ENCODE measurements at places on chromosomes 5 and 9. TPM values are rescaled to one million over a fixed set of nuclear protein-coding genes. Genes with fewer than 3 reads are reported as not detected.

GRCh38 chr9:20872340-20872977, 159.0 kb downstream of the HACD4 start:
- no peaks in the 10 kb centered on the region for H3K27me3 ChIP-seq
- no peak for DNase-seq
- no peak overlapping the region for H3K4me3 ChIP-seq
- H3K27ac ChIP-seq, result no peak overlapping the region
- no peaks in the 10 kb centered on the region for H3K36me3 ChIP-seq

TMEM215 gene
- total RNA-seq, result 0.75 TPM

DNA sequence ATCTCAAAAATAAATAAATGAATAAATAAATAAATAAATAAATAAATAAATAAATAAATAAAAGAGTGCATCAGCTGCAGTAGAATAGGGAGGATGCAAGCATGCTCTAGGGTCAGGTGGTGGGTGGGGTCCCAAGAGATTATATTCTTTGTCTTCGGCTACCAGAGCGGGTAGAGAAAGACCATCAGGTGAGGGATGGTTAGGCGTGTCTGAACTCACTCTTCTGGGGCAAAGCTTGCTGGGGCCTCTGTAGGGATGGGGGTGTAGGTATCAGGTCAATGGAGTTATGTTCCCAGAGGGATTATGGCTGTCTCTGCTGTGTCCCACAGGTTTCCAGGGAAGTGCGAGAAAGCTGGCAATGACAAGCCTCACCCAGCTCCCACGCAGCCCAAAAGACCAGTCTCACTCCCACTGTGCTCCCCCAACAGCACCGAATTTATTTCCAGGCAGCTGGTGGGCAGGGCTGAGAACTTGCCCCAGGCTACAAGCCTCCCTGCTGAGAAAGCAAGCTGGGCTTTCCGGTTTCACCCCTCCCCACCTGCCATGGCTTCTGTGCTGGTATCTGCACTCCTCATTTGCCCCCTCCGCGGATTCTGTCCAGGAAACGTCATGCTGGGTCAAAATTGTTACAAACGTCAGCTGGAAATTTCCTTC, 180.8 kb downstream of the LURAP1L start:
- no peaks in the 10 kb centered on the region for H3K27me3 ChIP-seq
- no peaks in the 10 kb centered on the region for H3K4me1 ChIP-seq
- DNase-seq, result no peak
- H3K36me3 ChIP-seq, result no peaks in the 10 kb centered on the region

- DNase-seq, result no peak
- H3K27me3 ChIP-seq, result no peaks in the 10 kb centered on the region
- H3K4me1 ChIP-seq, result no peaks in the 10 kb centered on the region
- H3K27ac ChIP-seq, result no peak overlapping the region
Observed at GRCh38 chr9:7542693-7543092, 256.9 kb downstream of the DMAC1 start.

DNA sequence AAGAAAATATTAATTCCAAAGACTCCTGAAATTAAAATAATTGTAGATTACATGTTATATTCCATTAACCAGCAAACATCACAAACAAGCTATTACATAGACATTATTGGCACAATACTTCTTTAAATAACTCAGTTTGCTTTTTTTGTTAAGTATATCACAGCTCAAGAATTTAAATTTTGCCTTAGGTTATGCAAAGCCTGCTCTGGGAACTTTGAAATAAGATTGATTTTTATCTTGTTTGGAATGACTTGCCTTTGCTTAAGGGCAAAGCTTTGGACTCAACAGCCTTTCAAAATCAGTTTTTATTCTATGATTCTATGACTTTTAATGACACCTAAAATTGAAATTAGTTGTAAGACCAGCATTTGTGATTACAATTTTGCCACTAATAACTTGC, 78.2 kb downstream of the ALDH7A1 start:
- no peak for DNase-seq
- no peaks in the 10 kb centered on the region for H3K36me3 ChIP-seq
- H3K27me3 ChIP-seq, result no peaks in the 10 kb centered on the region

DNA sequence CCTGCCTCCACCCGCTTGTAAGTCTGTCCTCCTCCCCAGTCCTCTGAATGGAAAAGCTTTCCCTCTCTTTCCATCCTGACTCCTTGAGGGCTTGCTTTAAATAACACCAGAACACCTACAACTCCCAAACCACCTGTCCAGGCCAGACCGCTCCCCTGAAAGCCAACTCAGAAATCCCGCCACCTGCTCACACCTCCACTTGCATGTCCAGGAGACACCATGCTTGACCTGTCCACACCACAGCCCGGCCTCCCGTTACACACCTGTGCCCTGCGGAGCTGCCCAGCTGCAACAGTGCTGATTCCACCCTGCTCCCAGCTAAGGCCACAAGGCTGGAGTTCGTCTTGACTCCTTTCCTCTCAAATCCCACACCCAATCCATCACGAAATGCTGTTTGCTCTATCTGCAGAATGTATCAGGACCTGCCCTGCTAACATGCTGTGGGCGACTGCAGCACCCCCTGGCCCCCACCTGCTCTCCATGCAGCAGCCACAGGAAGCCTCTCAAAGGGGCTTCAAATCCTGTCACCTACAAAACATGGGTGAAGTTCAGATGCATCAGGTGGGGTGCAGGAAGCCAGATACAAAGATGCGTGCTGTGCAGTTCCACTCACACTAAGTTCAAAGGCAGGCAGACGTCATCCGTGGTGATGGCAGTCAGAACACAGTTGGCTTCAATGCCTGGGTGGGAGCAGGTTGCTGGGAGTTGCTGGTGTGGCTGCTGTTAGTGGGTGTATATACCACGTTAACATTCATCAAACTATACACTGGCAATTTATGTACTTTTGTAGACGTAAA, 166.0 kb downstream of the ROR2 start:
- DNase-seq, result no peak
- no peaks in the 10 kb centered on the region for H3K36me3 ChIP-seq
- no peak overlapping the region for H3K4me3 ChIP-seq
- H3K27me3 ChIP-seq, result no peaks in the 10 kb centered on the region
- H3K27ac ChIP-seq, result no peak overlapping the region

DNA sequence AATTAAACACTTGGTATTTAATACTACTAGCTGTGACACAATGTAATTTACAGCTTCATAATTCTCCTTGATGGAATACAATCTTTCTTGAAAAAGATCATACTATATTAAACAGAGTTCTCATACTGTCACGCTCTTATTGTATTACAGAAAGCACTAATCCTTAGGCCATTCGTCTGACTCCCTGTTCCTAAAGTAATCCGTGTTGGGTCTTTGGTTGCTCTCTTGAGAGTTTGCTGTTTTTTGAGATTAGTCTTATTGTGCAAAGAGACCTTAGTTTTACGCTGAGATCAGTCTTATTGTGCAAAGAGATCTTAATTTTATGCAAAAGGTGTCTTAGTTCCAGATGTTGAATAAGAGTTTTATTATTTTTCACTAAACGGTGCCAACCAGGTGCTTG, 190.6 kb downstream of the ISL1 start:
- H3K36me3 ChIP-seq, result no peaks in the 10 kb centered on the region
- no peak for DNase-seq
- no peaks in the 10 kb centered on the region for H3K4me1 ChIP-seq
- H3K4me3 ChIP-seq, result no peak overlapping the region
- no peak overlapping the region for H3K27ac ChIP-seq

DNA sequence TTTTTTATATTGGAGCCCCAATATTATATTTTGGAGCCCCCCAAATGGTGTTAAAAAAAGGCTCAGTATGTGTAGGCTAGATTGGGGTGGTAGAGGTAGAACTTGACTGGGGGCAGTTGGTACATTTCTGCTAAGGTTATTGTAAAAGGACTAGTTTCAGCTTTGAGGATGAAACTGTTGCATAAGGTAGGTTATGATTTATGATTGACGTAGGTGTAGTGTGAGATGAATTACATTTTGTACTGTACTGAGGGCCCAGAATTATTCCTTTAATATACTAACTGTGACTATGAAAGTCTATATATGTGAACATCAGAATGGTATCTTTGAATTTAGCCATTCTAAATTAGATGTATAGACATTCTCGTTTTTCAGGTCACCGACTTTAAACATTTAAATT, 3.6 kb downstream of the RIC1 start:
- no peak for DNase-seq
- H3K36me3 ChIP-seq, result peaks cover 2% of the 10 kb centered on the region
- no peak overlapping the region for H3K4me3 ChIP-seq
- H3K27ac ChIP-seq, result no peak overlapping the region
- peaks cover 14% of the 10 kb centered on the region for H3K4me1 ChIP-seq
- H3K27me3 ChIP-seq, result no peaks in the 10 kb centered on the region

SLC6A3 gene
- total RNA-seq, result not detected

- H3K4me3 ChIP-seq, result no peak overlapping the region
- H3K27ac ChIP-seq, result no peak overlapping the region
- no peak for DNase-seq
- H3K27me3 ChIP-seq, result no peaks in the 10 kb centered on the region
- H3K36me3 ChIP-seq, result no peaks in the 10 kb centered on the region
Observed at GRCh38 chr5:15612915-15613635, 113.1 kb downstream of the FBXL7 start.

MCC gene
- 67.9 TPM for total RNA-seq

All from ascending aorta (tissue), 2 donors.